NCI-H187 (cell line): ENCODE measurements at places on chromosomes 1 and 21.

DNA sequence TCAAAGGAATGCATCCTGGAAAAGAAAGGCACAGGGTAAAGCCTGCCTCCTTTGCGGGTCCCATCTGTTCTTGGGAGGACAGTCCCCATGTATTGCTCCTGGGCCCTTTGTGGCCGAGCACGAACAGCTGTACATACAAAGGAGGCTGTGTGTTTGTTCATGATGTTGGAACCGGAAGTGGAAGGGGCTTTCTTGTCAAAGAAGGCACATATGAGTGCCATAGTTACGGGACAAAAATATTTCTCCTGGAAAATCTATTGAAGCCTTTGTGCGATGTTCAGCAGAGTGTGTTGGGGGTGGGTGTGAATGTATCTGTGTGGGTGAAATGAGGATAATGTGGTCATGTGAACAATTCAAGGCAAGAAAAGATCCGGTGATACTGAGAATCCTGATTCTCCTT, 297.6 kb downstream of the DISC1 start:
- no peak for DNase-seq

GRCh38 chr1:23953020-23953419, 6.6 kb upstream of the PNRC2 start:
- DNase-seq, result no peak

DNA sequence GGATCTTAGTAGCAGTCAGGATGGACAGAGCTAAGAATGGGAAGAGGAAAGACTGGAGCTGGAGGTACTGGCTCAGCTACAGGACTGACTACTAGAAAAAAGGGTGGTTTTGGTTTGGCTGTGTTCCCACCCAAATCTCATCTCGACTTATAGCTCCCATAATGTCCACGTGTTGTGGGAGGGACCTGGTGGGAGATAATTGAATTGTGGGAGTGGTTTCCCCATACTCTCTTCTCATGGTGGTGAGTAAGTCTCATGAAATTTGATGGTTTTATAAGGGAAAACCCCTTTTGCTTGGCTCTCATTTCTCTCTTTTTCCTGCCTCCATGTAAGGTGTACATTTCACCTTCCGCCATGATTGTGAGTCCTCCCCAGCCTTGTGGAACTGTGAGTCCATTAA, 466.5 kb upstream of the DEPDC1 start:
- no peak for DNase-seq

- DNase-seq, result no peak
Observed at GRCh38 chr1:239731082-239731748, 344.8 kb downstream of the CHRM3 start.

DNA sequence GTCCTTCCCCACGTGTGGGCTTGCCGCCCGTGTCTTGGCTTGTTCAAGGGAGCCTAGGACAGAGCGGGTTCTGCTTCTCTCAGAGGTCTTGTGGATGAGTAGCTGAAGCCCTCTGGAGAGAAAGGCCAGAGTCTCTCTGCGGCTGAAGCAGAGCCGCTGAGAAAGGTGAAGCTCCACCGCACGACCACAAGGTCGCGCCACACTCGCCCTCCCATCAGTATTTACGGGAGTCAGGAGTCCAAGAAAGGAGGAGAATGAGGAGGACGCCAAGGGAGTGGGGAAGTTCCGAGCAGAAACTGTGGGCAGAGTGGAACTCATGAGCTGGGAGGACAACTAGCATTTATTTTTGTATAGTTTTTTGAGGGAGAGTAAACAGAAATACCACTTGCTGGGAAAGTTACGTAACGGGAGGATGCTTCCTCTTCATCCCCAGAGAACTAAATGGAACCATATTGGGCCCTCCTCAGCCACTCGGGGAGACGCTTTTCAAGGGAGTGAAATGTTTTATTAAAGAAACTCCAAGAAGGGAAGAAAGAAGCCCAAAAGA, 51.6 kb upstream of the HAO2 start:
- DNase-seq, result no peak

GRCh38 chr1:163535807-163536206, 214.1 kb downstream of the NUF2 start:
- DNase-seq, result no peak

DNA sequence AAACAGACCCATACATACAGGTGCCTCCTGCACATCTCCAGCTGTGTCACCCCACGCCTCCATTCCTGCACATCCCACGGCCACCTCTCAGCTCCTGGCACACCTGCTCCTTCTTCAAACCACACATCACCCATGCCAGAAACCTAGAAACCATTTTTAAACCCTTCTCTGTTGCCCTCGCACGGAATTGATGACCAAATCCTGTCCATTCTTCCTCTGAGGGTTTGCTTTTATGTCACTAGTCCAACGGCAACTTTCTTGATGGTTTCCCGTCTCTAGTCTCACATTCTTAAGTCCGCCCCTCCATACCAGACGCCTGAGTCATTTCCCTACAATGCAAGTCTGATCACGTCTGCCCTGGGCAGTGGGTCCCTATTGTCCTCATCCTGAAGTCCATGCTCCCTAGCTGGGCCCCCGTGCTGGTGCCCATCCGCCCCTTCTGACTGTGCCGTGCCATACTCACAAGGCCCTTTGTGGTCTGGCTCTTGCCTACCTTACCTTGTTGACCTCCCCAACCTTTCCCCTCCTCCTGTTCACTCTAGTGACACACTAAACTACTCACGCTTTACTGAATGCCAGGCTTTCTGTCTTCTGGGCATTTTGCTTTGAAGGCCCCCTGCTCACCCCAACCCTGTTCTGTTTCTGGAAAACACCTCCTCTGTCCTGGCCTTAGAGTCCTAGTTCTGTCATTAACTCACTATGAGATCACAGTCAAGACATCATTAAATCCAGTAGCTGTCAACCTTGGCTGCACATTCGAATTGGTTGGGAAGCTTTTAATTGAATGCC, 17.6 kb downstream of the SLC2A1 start:
- no peak for DNase-seq
